ENCODE measurements at places on chromosomes 12 and 14.

GRCh38 chr14:64244279-64244678 lies 49.9 kb downstream of the ESR2 start:
- H3K36me3 ChIP-seq, result no peaks in the 10 kb centered on the region
- no peak for DNase-seq

GRCh38 chr14:98385851-98386250 lies 886.1 kb downstream of the BCL11B start:
- H3K4me3 ChIP-seq, result no peak overlapping the region
- no peaks in the 10 kb centered on the region for H3K4me1 ChIP-seq
- no peaks in the 10 kb centered on the region for H3K27me3 ChIP-seq
- no peaks in the 10 kb centered on the region for H3K36me3 ChIP-seq
- no peak overlapping the region for H3K27ac ChIP-seq
- DNase-seq, result no peak

GRCh38 chr12:92908108-92908507 lies 21.0 kb downstream of the EEA1 start:
- no peak overlapping the region for H3K27ac ChIP-seq
- DNase-seq, result no peak
- H3K27me3 ChIP-seq, result no peaks in the 10 kb centered on the region
- no peak overlapping the region for H3K4me3 ChIP-seq
- H3K36me3 ChIP-seq, result peaks cover 3% of the 10 kb centered on the region

DNA sequence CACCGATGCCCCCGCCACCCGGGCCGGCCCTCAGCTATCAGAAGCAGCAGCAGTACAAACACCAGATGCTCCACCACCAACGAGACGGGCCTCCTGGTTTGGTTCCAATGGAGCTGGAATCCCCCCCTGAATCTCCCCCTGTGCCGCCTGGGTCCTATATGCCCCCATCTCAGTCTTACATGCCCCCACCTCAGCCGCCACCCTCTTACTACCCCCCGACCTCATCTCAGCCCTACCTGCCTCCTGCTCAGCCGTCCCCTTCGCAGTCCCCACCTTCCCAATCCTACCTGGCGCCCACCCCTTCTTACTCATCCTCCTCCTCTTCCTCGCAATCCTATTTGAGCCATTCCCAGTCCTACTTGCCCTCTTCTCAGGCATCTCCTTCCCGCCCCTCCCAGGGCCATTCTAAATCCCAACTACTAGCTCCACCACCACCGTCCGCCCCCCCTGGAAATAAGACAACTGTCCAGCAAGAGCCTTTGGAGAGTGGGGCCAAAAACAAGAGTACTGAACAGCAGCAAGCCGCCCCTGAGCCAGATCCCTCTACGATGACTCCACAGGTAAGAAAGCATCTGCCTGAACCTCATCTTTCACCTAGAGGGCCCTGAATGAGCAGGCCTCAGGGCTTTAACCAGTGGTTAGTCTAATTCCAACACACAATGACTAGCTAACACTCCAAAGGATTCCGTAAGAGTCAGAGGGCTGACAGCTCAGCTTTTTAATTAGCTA lies 851 bp downstream of the YLPM1 start:
- H3K36me3 ChIP-seq, result no peaks in the 10 kb centered on the region
- peak overlapping the region; percentile 51 for H3K27ac ChIP-seq
- H3K4me3 ChIP-seq, result peak overlapping the region; percentile 76

DNA sequence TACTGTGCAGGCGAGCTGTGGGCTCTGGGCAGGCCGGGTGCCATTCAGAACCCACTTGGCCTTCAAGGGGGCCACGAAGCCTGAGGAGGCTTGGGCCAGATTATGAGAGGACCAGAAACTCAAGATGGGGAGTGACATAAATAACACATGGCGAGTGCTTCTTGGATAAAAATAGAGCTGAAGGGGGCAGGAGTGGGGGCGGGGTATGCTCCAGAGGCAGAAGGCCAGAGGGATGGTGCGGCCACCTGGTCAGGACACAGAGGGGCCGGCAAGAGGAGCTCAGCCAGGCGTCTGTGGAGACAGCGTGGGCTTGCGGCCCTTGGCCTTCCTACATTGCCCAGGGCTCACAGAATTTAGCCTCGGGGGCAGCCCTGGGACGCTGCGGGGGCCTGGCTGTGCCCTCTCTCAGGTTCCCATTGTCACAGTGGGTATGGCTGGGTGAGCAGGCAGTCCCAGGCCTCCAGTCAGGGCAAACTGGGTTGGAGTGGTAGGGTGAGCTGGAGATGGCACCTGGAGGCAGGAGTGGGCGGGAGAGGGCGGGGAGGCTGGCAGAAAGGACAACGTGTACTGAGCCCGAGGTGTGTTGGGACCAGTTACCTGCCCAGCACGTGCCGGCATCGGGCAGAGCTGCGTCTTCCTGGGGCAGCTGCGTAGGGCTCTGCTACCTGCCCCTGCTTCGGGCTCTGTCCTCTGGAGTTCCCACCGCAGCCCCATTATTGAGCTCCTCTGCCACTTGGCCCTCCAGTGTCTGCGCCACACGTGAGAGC lies 7.4 kb upstream of the SLC25A29 start:
- DNase-seq, result no peak
- H3K36me3 ChIP-seq, result no peaks in the 10 kb centered on the region
- no peak overlapping the region for H3K4me3 ChIP-seq
- H3K27ac ChIP-seq, result no peak overlapping the region
- peaks cover 35% of the 10 kb centered on the region for H3K4me1 ChIP-seq

DNA sequence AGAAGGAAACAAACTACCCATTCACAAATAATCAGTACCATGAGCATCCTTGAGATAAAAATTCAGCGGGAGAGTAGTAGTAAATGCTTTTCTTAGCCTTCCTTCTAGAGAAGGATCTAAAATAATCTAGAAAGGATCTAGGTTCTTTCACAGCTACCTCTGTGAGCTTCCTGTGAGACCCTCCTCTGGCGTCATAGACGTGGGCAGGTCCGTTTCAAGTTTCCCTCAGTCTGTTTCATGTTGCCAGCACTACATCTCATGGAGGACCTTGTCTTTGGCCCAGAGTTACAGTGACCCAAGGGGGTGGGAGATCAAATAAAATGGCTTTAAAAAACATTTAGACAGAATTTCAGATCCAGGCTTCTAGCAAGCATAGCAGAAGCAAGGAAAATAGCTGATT lies 13.6 kb downstream of the DAAM1 start:
- H3K27me3 ChIP-seq, result no peaks in the 10 kb centered on the region
- peaks cover 9% of the 10 kb centered on the region for H3K4me1 ChIP-seq
- no peaks in the 10 kb centered on the region for H3K36me3 ChIP-seq

Measured in neural progenitor cell (in vitro differentiated cells).